ENCODE measurements at places on chromosomes 2 and 18.

GRCh38 chr2:172366596-172367150 lies 60.7 kb upstream of the ITGA6 start:
- DNase-seq = no peak

GRCh38 chr2:204205082-204205481 lies 268.5 kb downstream of the ICOS start:
- DNase-seq = no peak

DNA sequence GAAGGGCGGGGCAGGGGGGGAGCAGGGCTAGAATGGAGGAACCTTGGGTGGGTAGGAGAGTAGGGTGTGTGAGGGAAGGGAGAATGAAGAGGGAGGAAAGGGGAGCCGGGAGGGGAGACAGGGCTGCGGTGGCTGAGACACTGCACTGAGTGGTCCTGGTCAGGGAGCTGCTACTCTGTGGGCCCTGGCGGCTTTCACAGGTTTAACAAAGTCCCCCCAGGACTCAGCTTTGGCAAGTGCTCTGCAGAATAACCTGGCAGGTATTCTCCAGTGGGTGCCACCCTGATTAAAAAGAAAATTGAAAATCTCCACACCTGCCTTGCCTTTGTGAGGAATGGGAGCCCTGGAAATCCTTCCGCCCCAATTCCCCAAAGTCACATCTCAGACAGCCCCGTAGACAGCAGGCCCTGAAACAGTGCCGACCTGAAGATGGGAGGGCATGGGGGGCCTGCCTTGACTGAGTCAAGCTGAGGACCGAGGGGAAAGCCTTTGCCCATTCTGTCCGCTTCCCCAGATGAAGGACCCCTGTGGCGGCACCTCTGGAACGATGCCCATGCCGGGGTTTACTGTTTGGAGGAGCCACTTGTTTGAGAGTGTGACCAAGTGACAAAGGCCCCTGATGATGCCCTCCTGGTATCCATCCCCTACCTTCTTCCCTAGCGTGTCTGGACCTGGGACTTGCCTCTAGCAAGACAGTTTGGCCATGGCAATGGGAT lies 43.6 kb upstream of the OTOS start:
- DNase-seq = no peak

- DNase-seq = no peak
Observed at GRCh38 chr2:83342860-83343329, 1116.2 kb downstream of the SUCLG1 start.

GRCh38 chr2:1738646-1739302 lies 5.5 kb downstream of the PXDN start:
- DNase-seq = no peak

- DNase-seq = no peak
Observed at GRCh38 chr2:200239216-200239615, 67.3 kb upstream of the SPATS2L start.

GRCh38 chr2:161146996-161147395 lies 13.2 kb upstream of the TANK start:
- no peak for DNase-seq

DNA sequence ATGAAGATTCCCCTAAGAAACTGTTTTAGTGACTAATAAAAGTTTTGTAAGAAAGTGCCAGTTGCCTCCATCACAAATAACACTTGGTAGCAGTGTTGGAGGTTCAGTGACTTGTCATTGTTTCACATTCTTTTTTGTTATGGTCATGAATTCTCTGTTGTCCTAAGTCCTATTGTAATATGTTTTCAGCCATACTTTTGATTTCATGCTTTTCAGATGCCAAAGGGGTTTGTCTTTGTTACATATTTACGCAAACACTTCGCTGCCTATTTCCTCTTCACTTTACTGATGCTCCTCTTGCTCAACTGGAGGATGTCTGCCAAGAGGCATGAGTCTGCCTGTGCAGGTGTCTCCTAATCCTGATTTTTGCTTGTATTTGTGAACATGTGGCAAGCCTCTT lies 66.6 kb downstream of the PHLPP1 start:
- DNase-seq = no peak

DNA sequence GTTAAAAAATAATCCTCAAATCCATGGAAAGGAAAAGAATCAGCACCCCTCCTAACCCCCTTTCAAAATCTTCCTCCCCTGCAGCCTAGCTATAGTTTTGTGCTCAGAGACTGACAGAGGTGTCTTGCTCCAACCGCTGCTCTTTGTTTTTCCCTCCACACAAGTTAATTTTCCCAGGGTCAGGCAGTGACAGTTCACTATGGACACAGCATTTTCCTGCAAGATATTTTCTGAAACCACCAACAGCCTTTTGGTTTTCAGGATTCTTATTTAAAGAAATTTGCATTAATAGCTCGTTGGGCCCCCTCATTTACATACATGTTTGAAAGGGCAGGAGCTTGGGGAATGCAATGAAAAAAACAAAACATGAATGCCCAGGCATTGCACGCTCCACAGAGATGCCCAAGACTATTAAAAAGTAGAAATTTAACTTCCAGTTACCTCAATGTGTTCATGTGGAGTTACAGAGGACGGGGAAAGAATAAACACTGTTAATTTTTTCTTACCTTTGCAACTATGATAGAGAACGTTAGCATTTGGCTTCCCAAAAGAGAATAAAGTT lies 71.4 kb upstream of the CXCR4 start:
- no peak for DNase-seq

DNA sequence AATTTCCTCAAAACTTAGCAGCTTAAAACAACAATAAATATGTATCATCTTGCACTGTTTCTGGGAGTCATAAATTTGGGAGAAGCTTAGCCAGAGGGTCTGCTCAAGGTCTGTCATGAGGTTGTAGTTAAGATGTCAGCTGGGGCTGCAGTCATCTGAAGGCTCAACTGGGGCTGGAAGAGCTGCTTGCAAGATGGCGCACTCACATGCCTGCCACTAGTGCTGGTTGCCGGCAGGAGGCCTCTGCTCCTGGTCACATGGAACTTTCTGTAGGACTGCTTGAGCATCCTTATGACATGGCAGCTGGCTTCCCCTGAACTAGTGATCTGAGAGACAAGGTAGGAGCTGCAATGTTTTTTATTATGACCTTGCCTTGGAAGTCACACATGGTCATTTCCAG lies 215.5 kb upstream of the HAAO start:
- no peak for DNase-seq

DNA sequence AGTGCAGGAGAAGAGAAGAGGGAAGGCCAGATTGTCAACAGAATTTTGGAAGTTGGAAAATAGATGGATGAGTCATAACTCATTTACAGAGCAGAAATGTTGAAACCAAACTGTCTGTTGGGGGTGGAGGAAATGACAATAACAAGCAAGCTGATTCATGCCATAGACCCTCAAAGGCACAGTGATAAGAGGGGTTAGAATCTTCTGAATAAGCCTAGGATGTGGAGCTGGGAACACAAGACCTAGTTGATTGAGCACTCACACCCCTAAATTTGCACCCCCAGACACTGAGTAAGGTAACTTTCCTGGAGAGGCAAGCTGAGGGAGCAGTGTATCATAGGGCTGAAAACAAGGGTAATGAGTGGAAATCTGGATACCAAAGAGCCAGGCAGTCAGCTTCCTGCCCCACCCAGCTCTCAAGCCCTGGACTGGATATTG lies 141.4 kb downstream of the SCG2 start:
- no peak for DNase-seq

DNA sequence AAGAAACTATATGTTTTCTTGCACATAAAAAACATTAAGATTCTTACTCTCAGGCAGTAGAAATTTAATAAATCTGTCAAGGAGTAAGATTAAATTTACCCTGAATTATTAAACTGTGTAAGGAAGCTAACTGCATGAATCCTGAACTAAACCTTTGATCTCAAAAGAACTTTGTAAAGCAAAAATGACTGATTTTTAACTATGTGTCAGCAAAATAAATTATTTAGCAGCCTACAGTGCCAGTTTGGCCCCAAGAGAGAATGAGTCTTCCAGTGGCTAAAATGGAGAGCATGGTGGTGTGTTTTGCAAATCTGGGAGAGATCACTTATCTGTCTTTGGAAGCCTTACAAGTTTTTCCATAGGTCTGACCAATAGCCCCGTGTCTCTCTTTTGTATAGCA lies 190.7 kb downstream of the THSD7B start:
- no peak for DNase-seq

GRCh38 chr2:74496997-74497776 lies 2.2 kb downstream of the LBX2 start:
- no peak for DNase-seq

GRCh38 chr18:45793264-45793965 lies 32.1 kb upstream of the SIGLEC15 start:
- DNase-seq = no peak

- no peak for DNase-seq
Observed at GRCh38 chr2:1563084-1563857, 150.0 kb downstream of the TPO start.

DNA sequence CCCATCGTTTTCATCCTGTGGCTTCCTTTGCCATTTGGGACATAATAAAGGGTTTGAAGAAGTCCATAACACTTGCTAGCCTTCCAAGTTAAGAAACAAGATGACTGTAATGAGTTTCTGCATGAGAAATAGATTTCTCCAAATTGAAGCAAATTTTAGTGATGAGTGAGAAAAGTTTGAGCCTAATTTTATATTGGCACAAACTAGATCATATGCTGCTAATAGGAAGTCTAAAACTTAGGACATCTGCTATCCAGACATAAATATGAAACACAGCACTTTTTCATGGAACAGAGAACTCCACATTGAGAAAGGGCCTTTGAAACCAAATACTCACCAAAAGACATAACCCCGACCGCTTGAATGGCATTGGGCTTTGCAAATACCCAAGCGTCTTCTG lies 39.8 kb downstream of the SLC38A11 start:
- no peak for DNase-seq

DNA sequence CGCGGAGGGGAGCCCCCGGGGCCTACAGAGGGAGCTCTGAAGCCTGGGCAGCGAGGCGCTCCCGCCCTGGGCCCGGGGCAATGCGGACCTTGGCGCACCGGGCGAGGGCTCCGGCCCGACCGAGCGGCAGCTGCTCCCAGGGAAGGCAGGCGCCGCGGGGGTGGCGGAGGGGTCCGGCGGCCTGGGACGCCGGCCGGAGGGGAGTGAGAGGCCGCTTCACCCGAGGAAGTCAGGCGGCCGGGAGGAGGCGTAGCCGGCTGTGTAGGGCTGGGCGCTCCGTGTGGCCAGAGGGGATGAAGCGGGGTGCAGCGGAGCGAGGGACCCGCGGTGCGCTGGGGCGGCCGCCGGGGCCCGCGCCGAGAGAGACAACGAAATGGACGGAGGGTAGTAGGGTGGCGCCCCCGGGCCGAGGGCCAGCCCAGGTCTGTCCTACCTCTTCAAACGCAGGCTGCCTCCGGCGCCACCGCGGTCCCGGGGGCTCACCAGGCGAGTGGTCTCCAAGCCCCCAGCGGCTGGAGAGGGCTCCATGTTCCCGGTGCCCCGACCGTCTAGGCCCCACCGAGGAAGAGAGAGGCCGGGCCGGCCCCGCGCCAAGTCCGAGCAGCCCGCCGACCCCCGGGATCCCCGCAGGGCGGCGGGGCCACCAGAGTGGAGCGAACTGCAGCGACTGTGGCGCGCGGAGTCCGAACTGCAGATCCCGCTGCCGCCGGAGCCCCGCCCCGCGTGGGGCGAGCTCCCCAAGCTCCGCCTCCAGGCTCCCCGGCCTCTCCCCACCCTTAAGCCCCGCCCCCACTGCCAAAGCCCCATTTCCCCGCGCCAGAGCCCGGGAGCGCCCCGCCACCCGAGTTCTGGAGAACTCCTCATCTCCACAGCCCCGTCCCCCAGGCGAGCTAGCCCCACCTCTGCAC lies at the start of gene SLC30A3:
SLC30A3 (minus strand) TSS at position 669 of the 908 bp plus-strand sequence; CDS start at position 528, 141 bp downstream.
- DNase-seq = no peak

DNA sequence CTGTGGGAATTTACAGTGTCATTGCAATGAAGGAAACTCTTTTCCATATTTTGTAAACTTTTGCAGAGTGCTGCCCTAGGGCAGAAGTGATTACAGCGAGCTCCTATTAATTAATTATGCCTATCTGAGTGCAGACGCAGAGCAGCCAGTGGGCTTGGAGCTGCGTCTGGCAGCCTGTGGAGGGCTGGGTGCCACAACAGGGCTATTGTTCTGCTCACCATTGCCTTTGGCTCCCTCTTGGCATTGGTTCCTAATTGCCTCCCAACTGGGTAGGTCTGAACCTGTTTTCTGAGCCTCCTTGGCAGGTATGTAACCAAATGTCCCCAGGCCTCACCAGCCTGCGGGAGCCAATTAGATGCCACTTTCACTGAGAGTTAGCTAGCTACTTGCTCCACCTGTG lies 25.6 kb upstream of the ITGB6 start:
- DNase-seq = no peak

DNA sequence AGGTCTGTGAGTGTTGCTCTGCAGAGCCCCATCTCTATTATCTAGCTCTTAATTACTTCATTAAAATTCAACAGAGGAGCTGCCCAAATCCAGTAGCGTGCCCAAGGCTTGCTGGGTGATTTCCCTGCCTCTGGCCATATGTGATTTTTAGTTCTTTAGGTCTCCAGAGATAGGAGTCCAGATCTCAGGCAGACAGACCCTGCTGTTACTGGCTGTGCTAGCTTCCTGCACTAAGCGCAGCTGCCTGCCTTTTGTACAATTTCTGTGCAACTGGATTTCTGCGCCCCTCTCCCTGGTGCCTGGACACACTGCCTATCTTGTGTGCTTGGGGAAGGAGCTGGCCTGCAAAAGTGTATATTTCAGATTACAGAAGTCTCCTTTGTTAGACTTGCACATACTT lies 136.5 kb downstream of the TDRD15 start:
- DNase-seq = no peak

DNA sequence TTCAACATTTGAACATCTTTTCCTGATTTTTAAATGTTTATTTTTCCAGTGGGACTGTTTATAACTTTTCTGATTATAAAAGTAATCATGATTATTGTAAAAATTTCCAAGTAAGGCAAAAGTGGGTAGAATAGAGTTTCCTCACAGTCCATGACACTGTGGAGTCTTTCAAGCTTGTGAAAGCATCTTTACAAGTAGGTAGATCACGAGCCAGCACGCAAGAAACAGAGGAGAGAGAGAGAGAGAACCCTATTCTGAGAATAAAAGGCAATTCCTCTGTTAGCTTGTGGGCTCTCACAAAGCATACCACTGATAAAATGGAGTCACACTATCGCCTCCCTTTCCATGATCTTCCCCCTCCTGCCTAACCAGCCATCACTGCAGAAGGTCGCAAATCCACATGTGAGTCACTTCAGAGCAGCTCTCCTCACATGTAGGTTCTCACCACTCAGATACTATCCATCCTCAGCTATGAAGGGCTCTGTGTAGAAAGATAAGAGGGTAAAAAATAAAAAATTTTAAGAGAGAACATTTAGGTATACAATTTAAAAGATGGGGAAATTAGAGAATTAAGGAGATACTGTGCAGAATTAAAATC lies 40.3 kb downstream of the AAK1 start:
- no peak for DNase-seq

DNA sequence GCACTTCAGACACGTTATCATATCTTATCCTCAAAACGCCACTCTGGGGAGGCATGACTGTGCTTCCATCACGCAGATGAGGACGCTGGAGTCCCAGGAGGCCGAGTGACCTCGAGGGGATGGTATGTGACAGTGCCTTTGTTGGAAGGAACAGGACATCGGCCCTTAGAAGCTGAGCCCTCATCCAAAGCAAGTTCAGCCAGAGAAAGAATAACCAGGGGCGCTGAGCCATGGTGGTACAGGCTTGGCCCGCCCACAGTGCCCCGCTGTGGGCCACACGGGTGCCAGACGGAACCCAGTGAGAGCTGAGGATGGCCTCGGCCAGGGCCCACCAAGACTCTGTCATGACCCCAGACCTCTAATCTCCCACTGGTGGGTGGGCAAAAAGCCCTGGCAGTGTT lies 31.3 kb downstream of the HS1BP3 start:
- DNase-seq = no peak

- no peak for DNase-seq
Observed at GRCh38 chr2:123502931-123503330, 522.2 kb upstream of the CNTNAP5 start.

GRCh38 chr2:110873056-110873502 lies 140.7 kb downstream of the ACOXL start:
- DNase-seq = no peak

GRCh38 chr2:229181641-229182040 lies 89.4 kb downstream of the PID1 start:
- no peak for DNase-seq
